ENCODE measurements at places on chromosomes 7 and 10.

GRCh38 chr7:82605247-82605864 is 161.8 kb upstream of the CACNA2D1 start:
- no peak for DNase-seq

DNA sequence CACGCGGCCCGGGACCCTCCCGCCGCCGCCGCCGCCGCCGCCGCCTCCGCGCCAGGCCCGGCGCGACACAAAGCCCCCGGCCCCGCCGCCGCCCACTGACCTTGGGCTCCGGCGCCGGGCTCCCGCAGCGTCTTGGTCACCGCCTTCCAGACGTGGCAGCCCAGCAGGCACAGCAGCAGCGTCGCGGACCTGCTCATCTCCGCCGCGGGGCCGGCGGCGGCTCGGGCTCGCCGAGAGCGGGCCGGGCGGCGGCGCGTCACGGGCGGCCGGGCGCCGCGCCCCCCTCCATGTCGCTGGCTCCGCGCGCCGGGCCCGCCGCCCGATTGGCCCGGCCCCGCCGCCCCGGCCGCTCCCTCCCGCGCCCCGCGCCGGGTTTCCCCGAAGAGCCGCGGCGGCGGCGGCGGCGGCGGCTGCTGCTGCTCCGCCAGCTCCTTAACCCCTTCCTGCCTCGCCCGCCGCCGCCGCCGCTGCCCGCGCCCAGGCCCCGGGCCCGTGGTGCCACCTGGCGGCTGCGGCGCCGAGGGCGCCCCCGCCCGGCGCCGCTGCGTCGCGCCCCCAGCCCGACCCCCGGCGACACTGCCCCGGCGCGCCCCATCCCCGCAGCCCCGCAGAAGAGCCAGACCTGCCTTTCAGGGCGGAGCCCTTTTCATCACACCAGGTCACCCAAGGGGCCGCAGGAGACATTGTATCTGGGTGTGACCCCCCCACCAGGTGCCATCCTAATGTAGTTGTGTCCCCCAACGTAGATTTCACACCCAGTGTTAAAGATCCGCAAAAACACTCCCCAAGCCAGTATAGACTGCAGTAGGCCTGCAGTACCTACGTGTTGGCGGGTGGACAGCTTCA is at the start of gene FAM171A1:
Gene FAM171A1, minus strand, starts transcription at position 434 of the 846 bp plus-strand sequence. Its CDS starts 237 bp downstream, at position 197.
- DNase-seq: peak; percentile 72

- DNase-seq: no peak
Measured at GRCh38 chr10:120131183-120131582, 238.7 kb downstream of the SEC23IP start.

GRCh38 chr7:18590241-18590640 is 94.7 kb downstream of the HDAC9 start:
- DNase-seq: no peak

GRCh38 chr7:46003896-46004875 is 83.1 kb upstream of the IGFBP3 start:
- no peak for DNase-seq

DNA sequence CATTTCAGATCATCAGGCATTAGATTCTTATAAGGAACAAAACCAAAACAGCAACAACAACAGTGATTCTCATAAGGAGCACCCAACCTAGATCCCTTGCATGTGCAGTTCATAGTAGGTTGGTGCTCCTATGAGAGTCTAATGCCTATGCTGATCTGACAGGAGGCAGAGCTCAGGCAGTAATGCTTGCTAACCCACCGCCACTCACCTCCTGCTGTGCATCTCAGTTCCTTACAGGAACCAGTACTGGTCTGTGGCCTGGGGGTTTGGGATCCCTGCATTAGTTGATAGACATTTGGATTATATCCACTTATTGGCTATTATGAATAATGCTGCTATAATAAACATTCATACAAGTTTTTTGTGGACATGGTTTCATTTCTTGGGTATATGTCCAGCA is 14.0 kb downstream of the MKLN1 start:
- no peak for DNase-seq

DNA sequence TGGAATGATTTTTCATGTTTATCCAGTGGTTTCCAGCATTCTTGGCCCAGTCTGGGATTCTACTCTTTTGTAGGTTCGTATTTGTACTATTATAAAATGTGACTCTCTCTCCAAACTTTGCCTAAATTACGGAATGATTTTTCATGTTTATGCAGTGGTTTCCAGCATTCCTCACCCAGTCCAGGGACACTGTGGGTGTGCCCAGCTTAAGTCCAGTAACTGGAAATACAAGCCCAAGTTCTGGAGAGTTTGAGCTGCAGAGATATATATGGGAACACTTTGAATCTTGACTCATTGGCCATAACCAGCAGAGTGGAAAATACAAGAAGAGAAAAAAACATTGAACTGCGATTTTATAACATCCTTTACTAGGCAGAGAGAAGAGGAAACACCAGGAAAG is 5.9 kb upstream of the MAGI2 start:
- DNase-seq: no peak

GRCh38 chr7:39421251-39421650 is 145.0 kb upstream of the YAE1 start:
- DNase-seq: no peak

- DNase-seq: peak; percentile 32
Measured at GRCh38 chr10:475709-476454, 213.6 kb downstream of the DIP2C start.
